Left forelimb (tissue), 1 donor: ENCODE measurements at places on chromosomes 7 and 10.

DNA sequence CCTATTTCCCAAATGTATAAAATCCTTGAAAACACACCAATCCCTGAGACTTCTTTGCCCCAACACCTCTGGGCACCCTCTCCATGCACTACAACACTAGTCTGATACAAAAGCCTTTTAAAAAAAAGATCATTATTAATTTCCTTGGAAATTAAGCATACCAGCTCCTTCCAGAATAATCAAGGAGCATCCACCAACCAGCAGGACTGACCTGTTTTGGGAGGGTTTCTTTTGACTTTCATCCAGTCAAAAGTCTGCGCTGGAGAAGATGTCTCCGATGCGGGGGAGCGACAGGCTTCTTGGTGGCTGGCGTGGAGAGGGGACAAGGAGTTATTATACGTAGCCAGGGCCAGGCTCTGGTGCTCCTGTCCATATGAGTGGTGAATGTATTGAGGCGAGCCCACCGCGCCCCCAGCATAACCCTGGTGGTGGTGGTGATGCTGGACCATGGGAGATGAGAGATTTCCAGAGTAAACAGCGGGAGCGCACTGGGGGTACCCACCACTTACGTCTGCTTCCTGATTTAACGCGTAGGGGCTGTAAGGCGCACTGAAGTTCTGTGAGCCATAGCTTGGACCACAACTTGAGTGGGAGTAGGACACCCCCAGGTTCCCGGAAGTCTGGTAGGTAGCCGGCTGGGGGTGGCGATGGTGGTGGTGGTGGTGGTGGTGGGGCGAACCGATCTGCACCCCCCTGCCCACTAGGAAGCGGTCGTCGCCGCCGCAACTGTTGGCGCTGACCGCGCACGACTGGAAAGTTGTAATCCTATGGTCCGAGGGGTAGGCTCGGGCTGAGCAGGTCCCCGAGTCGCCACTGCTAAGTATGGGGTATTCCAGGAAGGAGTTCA is 527 bp downstream of the HOXA1 start:
- DNase-seq: no peak

GRCh38 chr10:86703176-86703575 is 34.9 kb downstream of the LDB3 start:
- no peak for DNase-seq

DNA sequence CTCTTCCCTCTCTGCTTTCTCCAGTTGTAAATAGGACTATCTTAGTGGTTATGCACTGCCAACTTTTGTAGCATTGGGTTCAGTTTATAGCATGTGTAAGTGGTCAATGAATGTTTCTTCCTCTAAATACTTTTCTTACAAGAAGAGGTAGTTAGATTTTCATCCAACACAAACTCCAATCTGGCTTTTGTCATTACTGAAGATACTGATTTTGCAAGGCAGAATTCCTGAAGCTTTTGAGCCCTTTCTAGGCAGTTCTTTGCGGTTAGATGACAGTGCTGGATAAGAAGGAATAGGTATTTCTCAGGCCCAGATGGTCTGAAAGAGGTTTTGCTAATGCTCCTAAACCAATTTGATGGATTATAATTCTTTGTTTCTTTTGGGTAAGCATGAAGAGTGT is 60.5 kb downstream of the BICC1 start:
- DNase-seq: no peak

GRCh38 chr10:111821871-111822270 is 361.7 kb downstream of the GPAM start:
- no peak for DNase-seq

- DNase-seq: no peak
These were observed 213.7 kb upstream of the AOAH start for GRCh38 chr7:36937754-36938563.

DNA sequence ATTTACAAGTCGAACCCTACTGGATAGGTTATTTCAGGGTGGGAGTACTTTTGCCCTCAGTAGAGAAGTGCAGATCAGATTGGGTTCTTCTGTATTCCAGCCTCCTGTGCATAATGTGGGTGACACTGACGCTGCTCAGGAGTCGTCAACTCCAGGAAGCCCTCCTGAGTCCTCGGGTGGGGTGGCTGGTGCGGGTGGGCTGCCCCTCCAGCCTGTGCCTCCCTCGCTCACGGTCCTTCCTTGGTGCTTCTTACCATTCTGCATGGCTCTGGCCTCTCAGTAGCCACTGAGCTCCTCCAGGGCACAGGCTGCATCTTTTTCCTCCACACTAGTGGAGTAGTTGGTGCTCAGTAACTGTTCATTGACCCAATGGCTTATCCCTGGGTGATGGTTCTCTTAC is 4.3 kb downstream of the CDH23 start:
- no peak for DNase-seq

- DNase-seq: peak; percentile 45
These were observed 55.5 kb upstream of the STEAP1B start for GRCh38 chr7:22555476-22555875.

- DNase-seq: no peak
These were observed 38.9 kb downstream of the SH3PXD2A start for GRCh38 chr10:103816431-103816830.

- DNase-seq: no peak
These were observed 732.7 kb upstream of the AUTS2 start for GRCh38 chr7:68865351-68866199.

DNA sequence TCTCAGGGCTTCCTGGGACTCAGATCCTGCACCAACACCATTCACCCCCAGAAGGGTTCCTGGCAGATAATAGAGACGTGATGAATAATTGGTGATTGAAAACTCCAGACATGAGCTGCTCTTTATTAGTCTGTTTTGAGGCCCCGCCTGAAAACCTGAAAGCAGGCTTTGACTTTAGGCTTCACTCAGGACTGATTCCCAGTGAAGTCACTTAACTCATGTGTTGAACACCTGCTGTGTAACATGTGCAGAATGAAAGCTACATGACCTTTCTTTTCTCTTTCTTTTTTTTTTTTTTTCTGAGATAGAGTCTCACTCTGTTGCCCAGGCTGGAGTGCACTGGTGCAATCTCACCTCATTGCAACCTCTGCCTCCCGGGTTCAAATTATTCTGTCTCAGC is 8.9 kb downstream of the SPACDR start:
- no peak for DNase-seq

GRCh38 chr7:37942934-37943610 is 22.6 kb downstream of the EPDR1 start:
- peak; percentile 81 for DNase-seq

- no peak for DNase-seq
These were observed 36.5 kb downstream of the DENND2A start for GRCh38 chr7:140604076-140604475.

- no peak for DNase-seq
These were observed 78.2 kb downstream of the CCSER2 start for GRCh38 chr10:84406561-84406960.

GRCh38 chr7:54917613-54918391 is 101.0 kb upstream of the EGFR start:
- no peak for DNase-seq

DNA sequence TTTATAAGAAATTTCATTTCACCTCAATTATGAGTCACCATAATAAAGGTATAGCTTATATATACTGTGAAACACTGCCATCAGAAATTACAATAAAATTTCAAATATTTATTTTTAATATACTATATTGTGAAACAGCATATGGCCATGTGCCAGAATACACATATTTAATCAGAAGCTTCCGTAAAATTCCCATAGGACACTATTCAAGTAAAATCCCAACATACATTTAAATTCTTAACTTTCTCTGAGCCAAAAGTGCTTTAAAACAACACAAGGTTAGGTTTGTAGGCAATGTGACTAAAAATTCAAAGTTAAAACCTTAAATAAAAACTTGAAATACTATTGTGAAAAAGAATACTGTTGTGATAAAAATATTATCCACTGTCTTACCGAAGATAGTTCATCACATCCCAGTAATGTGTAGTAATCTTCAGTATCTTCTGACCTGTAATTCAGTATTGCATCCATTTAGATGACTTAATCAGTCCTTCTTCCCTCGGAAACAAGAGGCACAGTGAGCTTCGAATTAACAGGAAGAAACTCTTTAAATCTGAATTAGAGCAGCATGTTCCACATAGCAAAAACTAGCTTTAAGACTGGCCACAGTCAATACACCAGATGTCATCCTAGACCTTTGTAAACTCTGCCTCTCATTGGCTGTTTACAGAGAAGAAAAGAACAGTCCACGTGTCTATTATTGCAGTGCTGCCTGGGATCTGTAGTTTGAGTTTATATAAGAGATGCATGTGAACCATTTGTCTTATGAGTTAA is at the start of gene DNAJC12:
Gene DNAJC12 (minus strand): TSS at position 648 of the 774 bp plus-strand sequence. CDS start 177 bp downstream, at position 471.
- no peak for DNase-seq

- DNase-seq: peak; percentile 72
These were observed 40.6 kb upstream of the PITRM1 start for GRCh38 chr10:3213208-3213607.

DNA sequence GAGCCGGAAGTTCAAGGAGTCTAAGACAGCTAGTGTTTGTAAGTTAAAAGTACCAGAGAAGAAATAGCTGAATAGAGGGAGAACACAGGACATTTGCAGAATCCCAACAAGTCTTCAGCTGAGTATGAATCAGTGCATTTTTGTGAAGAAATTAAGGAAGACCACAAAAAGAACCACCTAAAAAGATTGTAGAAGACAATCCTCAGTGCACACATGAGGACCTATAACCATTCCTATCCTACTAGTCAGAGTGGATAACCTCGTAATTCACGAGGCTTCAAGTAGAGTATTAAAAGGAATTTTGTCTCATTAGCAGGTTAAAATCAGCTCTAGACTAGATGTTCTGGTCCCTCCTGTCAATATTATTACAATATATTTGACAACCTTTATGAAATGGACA is 295.4 kb upstream of the KAT6B start:
- no peak for DNase-seq

DNA sequence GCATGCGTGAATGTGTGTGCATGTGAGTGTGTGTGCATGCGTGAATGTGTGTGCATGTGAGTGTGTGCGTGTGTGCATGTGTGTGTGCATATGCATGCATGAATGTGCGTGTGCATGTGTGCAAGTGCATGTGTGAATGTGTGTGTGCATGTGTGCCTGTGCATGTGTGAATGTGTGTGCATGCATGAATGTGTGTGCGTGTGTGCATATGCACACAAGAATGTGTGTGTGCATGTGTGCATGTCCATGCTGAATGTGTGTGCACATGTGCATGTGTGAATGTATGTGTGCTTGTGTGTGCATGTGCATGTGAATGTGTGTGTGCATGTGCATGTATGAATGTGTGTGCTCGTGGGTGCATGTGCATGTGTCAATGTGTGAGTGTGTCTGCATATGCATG is 42.1 kb upstream of the NUB1 start:
- DNase-seq: peak; percentile 9

DNA sequence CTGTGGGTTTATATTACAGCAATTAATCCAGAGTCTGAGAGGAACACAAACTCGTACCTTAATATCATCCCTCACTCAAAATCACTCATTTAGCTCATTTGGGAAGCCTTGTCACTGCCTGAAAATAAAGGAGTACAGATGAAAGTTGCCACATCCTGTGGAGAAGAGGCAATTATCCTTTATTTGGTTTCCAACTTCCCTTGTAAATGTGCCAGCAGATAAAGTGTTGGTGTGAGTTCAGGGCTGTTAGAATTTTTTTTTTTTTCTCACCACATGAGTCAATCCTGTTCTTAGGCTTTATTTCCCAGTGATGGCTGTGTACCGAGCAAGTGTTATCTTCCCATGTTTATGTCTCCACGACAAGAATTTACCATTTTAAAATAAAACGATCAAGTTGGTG is 99.0 kb upstream of the SMIM30 start:
- no peak for DNase-seq

DNA sequence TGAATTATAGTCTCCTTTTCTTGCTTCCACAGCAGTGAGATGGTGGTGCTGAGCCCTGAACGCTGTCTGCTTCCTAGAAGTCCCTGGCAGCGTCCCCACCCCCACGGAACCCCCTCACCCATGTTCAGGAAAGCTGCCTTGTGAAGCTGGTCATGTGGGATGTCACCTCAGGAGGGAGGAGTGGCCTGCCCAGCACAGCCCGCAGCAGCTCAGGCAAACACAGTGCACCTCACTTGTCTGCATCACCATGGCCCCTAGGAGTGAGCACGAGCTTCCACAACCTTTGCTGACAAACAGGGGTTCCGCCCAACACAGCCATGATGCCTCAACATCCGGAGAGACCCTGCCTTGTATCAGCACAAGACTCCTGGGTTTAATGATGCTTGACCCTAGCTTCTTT is 508.9 kb downstream of the RPS24 start:
- DNase-seq: peak; percentile 42

GRCh38 chr7:124411796-124412195 is 353.8 kb downstream of the GPR37 start:
- DNase-seq: no peak

- DNase-seq: no peak
These were observed 28.9 kb downstream of the SLC26A4 start for GRCh38 chr7:107689553-107689952.

DNA sequence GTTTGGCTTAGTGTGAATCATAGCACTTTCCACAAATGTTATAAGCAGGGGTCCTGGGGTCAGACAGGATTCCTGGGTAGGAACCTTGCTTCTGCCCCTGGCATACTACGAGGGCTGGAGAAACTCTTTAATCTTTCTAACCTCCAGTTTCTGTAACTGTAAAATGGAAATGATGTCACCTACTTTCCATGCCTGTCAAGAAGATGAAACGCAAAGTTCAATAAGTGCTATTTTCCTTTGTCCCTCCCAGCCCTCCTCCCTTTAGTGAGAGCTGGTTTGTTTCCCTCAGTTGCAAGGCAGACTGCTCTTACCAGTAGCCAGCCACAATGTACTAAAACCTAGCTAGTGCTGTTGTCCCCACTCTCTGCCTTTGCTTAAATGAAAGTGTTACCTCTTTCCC is 117.1 kb upstream of the HPS1 start:
- DNase-seq: no peak

DNA sequence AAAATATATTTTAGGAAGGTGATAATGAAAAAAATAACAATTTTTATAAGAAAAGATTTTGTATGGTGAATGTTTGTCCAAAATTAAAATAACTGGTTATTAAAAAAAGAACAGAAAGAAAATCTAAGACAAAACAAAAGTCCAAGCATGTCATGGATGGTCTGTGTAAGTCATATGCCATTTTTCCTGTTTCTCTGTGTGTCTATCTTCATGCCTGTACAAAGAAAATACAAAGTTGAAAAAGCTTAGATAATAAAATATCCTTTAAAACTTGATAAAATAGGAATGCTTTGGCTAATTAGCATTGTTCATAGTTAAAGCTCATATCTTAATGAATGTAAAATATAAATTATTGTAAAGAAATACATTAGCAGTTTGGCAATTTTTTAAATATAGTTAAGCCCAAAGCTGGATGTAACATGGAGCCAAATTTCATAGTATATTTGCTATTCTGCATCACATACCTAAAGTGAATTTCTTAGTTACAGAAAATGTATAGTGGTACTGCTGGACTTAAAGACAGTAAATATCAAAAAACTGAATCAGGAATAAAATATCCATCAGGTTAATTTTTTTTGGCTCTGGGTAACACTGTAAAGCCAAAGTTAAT is 661.1 kb downstream of the PCDH15 start:
- DNase-seq: no peak
